ENCODE measurements at places on chromosomes 7 and 10.

- no peak for DNase-seq
These were observed 23.7 kb downstream of the PHTF2 start for GRCh38 chr7:77822269-77822668.

GRCh38 chr10:93070378-93071176 lies 3.1 kb upstream of the CYP26A1 start:
- no peak for DNase-seq

DNA sequence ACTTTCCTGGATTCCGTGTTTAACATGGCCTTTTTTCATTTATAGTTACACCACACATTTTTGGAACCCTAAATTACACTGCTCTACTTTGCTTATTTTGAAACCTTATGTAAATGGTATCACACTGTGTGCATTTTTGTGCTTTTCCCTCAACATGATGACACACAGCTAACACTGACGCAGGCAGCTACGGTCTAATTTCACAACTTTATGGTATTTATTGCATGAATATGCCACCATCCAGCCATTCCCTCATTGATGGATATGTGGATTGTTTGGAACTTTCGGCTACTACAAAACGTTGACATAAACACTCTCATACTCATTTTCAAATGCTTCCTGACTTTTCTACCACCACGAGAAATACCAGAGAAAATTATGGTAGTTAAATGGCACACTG lies 6.9 kb downstream of the PAPOLB start:
- no peak for DNase-seq

DNA sequence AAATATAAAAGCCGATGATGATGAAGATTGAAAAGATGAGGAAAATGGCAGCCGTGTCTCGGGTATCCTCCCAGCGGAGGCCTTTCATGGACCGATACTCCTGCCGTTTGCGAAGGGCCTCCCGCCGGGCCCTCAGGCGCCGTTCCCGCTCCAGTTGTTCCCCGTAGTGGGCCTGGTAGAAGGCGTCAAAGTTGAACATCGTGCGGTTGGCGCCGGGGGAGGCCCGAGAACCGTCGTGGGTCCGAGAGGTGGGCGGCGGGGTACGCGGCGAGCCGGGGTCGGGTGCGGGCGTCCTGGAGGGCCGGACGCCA lies 553 bp downstream of the DNAJC30 start:
- no peak for DNase-seq

DNA sequence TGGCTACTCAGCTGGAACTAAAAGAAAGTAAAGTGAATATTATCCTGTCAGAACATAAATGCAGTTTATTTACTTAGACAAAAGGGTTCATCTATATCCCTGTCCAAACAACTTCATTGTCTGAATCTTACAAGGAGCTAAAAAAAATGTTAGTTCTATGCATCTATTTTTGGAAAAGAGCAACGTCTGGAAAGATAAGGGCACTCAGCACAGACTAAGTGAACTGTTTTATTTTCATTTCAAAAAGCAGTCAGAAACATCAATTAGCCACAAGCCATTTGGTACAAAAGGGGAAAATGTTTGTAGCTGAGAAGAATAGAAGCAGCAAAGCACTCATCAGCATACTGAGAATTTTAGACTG lies 245.5 kb downstream of the FOXP2 start:
- DNase-seq, result no peak
